ENCODE measurements at places on chromosomes 6 and 20.

DNA sequence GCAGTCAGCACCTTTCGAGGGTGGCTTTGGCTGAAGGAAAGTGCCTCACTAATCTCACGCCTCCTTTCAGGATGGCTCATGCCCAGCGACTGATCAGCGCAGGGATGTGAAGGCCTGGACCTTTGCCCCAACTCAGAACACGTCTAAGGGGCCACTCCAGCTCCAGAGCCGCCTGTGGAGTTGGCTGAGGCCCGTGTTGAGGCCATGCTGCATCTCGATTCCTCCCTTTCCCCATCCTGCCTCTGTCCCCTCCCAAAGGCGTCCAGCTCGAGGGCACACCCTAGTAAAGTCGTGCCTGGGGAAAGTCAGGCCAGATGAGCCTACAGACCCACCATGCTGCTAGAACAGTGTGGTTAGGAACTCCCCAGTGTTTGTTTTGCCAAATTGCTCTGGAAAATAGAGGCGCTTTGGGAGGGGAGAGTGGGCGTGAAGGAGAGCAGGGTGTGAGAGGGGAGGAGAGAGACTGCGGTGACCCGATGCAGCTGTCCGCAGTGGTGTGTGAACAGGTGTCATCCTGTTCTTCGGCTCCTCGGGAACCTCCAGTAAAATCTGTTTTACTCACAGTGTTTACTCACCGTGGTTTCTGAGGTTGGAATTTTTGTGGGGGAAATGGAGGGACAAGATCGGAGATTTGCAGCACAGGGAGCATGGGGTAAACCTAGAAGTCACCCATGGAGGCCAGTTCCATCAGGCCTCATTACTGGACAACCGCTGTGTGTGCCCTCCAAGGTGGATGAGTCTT lies 85.0 kb upstream of the PMEPA1 start:
- DNase-seq, result no peak

GRCh38 chr6:155270561-155271091 lies 6.8 kb downstream of the CLDN20 start:
- DNase-seq, result no peak

DNA sequence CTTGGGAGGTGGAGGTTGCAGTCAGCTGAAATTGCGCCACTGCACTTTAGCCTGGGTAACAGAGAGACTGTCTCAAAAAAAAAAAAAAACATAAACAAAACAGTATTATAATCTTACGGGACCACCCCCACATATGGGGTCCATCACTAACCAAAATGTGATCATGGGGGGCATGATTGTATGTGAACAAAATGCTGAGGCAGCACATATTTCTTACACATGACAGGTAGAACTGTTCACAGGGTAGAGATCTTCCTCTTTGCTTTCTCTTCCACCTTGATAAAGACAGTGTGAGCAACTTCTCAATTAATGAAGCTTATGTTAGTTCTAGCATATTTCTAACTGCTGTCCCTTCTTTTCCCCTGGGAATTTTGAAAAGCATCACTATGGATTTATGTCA lies 24.7 kb downstream of the NFATC2 start:
- no peak for DNase-seq

GRCh38 chr6:1724124-1724523 lies 114.4 kb downstream of the FOXC1 start:
- DNase-seq, result no peak

DNA sequence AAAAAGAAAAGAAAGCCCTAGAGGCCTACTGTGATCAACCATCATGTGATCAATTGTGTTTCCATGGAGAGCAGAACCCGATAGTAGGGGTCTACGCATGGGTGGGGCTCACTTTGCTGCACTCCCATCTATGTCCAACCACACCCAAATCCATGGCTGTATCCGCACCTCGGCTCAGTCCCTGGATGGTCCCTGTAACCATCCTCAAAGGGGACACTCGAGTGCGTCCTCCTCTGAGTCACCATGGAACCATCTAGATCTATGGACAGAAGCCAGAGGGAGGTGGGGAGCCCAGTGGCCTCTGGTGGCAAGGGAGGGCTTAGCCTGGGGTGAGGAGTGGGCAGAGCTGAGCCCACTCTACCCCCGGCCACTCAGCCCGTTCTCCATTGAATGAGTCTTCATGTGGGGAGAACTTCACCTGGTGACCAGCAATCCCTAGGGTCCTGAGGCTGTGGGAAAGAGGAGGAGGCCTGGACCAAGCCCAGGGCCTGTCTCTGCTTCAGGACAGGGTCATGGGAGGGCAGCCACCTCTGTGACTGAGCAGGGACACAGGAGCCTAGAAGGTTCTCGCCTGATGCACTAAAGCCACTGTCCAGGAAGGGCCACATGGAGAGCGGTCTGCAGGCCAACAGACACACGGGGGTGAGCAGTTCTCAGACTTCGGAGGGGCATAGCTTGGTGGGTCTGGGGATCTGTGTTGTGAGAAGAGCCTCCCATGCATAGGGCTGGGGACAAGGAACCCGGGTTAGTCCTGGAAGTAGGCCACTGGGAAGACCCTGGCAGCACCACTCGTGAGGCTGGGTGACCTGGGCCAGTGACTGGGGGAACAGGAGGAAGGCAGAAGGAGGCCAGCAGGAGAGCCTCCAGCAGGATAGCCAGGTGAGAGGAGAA lies 19.3 kb downstream of the RAET1L start:
- DNase-seq, result no peak

GRCh38 chr6:70390067-70390466 lies 23.2 kb upstream of the FAM135A start:
- no peak for DNase-seq

DNA sequence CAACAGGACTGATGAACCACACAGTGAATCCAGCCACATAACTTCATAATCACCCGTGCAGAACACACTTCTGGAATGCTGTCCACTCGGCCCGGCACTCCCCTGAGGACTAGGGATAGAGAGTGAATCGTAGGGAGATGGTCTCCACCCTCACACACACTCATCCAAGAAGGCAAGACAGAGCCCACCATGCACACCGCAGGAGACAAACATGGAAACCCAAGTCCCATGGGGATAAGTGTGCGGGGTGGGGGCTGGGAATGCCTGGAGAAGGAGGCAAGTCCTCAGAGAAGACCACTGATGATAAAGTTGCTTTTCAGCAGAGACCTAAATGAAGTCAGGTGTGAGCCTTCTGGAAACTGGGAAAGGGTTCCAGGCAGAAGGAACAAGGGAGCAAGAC lies 399.2 kb upstream of the AGPAT4 start:
- DNase-seq, result no peak

- no peak for DNase-seq
Observed at GRCh38 chr20:16701296-16701695, 28.5 kb upstream of the SNRPB2 start.

DNA sequence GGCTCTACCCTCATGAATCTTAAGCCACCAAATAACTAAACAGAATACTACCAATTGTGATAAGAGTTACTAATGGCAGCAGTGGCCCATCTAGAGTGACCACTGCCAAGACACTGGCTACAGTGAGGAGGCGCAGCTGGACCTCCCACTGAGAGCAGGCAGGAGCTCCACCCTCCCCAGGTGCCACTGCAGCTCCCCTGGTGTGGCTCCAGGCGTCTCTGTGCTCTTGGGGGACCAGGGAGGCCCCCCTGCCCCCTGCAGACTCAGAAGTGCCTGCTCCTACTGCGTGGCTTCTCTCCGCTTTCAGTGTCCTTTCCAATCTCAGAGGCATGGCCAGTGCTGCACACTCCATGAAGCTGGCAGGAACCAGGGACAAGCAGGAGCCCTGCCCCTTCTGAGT lies 23.4 kb downstream of the MC3R start:
- DNase-seq, result no peak

DNA sequence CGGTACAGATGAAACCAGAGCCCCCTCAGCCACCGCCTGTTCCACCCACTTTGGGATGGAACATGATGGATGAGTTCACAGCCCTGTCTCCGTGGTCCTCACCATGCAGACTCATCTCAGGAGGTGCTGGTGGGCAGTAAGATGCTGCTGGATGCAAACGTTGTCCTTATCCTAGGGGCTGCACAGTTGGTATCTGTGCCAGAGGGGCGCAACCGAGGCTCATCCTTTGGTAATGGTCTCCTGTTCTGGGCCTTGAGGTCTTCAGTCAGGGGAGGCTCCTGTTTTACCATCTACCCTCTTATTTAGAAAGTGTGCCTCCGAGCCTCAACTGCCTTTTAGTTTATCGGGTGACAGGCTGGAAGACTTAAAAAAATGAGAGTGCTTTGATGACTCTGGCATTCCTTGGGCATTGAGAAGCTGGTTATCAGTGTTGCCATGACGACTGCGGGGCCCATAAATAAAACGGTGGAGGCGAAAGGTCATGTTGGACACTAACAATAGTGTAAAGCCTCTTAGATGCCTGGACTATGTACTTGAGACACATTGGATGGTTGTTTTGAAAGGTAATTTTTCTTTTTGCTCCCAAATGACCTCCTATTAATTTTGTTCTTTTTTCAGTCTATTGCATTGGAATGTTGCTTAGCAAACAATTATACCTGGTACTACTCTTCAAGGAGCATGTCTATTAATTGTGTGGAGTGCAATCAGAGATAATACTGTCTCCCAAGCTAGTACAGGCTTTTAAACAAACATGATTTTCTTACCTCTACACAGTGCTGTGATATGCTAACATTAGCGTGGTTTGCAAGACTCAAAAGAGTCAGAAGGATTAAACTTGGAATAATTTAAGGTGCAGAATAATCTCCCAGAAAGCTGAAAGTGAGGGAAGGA lies 74.2 kb upstream of the DSP start:
- DNase-seq, result no peak

DNA sequence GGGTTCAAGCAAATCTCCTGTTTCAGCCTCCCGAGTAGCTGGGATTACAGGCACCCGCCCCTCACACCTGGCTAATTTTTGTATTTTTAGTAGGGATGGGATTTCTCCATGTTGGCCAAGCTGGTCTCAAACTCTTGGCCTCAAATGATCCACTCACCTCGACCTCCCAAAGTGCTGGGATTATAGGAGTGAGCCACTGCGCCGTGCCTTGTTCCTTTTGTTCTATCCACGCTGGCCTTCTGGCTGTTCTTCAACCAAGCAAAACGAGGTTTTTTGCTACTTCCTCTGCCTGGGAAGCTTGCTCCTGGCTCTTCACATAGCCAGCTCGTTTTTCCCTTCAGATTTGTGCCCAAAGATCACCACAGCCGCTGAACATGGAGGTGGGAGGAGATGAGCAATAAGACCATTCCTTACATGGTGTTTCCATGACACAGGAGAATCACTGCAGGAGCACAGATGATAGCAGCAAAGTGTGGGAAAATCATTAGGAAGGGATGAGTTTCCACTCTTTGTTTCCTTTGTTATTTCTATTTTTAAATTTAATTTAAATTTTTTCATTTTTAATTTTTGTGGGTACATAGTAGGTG lies 201.0 kb upstream of the ZNF217 start:
- no peak for DNase-seq
